ENCODE measurements at places on chromosomes 2 and 18.

DNA sequence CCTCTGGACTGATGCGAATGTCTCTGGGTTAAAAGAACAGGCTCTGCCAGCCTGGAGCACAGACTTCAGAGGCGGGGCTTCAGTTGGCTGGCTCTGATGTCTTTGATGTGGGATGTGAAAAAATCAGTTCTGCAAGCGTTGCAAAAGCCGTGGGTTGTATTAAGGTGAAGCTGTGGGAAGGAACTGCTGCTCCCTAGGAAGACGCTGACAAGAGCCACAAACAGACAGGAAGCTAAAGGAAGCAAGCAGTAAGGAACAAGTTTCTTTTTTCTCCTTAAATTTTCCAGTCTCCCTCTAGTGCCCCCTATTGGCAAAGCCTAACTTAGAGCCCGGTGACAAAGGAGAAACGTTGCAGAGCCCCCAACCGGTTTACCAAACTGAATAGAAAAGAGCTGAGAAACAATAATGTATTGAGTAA lies 239.0 kb downstream of the CCDC178 start:
- DNase-seq, result peak; percentile 26

GRCh38 chr18:79928563-79928960 lies 22.9 kb downstream of the SLC66A2 start:
- no peak for DNase-seq

GRCh38 chr18:56748698-56749268 lies 97.6 kb downstream of the WDR7 start:
- DNase-seq, result peak; percentile 23

GRCh38 chr2:9308186-9308955 lies 101.8 kb downstream of the ASAP2 start:
- DNase-seq, result no peak

- peak; percentile 51 for DNase-seq
Observed at GRCh38 chr2:84631047-84631446, 114.7 kb downstream of the DNAH6 start.
